ENCODE measurements at places on chromosomes 11 and 22. TPM values are rescaled to one million over a fixed set of nuclear protein-coding genes. Genes with fewer than 3 reads are reported as not detected.

Gene SCARF2
- 24.3 TPM for polyA plus RNA-seq

Gene MFNG
- 12.4 TPM for polyA plus RNA-seq

Gene LAYN
- 7.6 TPM for polyA plus RNA-seq

Gene CHRM1
- 0.07 TPM for polyA plus RNA-seq
